Thoracic aorta endothelial cell (primary cell): ENCODE measurements at places on chromosomes 11 and 22. TPM values are rescaled to one million over a fixed set of nuclear protein-coding genes. Genes with fewer than 3 reads are reported as not detected.

The HBE1 gene
- not detected in 2 replicates for total RNA-seq

The MAP4K2 gene
- 42.2 and 66.5 TPM in 2 replicates for total RNA-seq

The STIM1 gene
- 27.4 and 28.5 TPM in 2 replicates for total RNA-seq

The APOBEC3H gene
- total RNA-seq = 0.40 and 0.79 TPM in 2 replicates

The NAALAD2 gene
- 0.66 and 0.79 TPM in 2 replicates for total RNA-seq

The FOLH1 gene
- total RNA-seq = 0.40 and 4.2 TPM in 2 replicates
